Inflammatory macrophage (primary cell): ENCODE measurements at places on chromosomes 5 and 9.
A peak's percentile ranks its signal among the peaks of the same experiment; 100 is the strongest.

DNA sequence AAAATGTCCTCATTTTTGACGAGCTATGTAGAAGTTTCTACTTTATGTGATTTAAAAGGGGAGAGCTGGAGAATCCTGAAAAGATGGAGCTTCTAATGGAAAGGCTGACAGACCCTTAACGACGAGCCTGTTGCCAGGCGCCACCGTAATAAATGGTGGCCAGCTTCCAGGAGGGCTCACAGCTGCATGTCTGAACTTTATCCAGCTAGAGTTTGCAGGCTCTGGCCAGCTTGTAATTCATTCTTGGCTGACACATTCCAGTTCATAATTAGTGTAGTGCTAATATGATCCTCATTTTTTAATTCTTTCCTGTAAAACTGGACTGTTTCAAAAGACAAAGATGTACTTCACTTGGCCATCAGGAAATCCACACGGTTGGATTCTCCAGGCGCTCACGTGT is 246.7 kb downstream of the GAS1 start:
- no peak for DNase-seq

- DNase-seq: no peak
Measured at GRCh38 chr5:135454946-135455345, 2.8 kb upstream of the TIFAB start.

DNA sequence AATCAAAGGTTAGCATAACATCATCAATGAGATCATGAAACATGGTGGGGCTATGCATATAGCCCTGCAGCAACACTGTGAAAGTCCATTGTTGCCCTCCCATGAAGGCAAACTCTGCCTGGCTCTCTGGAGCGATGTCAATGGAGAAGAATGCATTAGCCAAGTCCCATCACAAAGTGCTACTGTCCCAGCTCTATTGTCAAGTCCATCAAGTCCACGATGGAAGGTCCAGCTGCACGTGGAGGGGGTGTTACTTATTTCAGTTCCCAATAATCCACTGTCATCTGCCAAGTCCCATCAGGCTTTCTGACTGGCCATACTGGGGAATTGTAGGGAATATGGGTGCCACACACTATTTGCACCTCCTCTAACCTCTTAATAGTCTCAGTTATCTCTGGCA is 10.8 kb downstream of the DMAC1 start:
- no peak for DNase-seq

- peak; percentile 48 for DNase-seq
Measured at GRCh38 chr5:151006704-151007334, 13.6 kb upstream of the GPX3 start.

- DNase-seq: no peak
Measured at GRCh38 chr5:37694867-37695266, 145.0 kb downstream of the GDNF start.

DNA sequence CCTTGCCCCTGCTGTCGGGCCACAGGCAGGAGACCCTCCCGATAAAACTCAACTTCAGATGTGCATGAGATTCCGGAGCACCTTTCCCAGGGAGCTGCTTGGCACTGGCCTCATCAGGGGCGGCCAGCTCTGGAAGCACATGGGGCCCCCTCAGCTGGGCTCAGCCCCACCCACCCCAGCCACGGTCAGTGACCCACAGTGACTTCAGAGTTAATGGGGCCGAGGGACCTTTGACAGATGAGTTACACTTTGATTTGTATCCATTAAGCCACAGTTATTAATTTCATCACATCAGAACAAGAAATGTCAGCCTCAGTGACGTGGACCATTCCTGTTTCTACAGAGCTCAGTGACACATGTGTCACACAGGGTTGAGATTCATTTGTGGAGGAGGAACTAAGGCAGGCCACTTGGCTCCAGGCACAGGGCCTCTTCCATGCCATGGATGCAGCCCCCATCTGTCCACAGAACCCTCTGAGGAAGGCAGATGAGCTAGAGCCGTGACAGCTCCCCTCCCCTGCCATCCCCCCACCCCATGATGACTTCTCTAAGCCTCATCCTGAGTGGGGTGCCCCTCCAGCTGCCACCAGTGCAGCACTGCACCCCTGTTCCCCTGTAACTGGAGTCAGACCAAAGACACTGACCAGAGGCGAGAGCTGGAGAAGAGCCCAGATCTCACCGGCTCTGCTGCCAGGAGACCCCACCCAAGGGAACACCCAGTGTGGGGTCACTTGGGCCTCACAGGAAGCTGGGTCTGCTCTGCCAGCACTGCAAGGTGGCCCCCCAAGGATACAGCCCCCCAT is 69.4 kb upstream of the ADAMTS2 start:
- no peak for DNase-seq

- DNase-seq: no peak
Measured at GRCh38 chr9:99158629-99159028, 53.7 kb downstream of the TGFBR1 start.

DNA sequence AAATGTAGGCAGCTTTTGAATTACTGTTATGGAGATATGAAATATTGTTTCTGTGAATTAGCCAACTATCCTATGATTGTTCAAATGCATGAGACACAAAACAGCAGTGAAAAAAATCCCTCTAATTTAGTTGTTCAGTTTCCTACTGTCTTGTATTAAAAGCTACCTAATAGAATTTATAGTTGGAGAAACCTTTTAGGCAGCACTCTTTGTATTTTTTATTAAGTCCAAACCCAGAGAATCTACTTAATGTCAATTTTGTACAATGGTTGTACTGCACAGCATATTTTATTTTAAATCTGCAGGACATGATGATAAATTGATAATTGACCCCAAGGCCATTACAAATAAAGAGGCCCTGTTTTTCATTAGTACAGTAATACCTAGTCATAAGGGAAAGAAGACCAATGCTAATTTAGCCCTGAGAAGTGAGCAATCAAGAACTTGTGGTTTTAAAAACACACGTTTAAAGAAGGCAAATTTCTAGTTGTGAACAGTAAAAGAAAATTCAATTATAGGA is 607.5 kb downstream of the ISL1 start:
- DNase-seq: no peak

DNA sequence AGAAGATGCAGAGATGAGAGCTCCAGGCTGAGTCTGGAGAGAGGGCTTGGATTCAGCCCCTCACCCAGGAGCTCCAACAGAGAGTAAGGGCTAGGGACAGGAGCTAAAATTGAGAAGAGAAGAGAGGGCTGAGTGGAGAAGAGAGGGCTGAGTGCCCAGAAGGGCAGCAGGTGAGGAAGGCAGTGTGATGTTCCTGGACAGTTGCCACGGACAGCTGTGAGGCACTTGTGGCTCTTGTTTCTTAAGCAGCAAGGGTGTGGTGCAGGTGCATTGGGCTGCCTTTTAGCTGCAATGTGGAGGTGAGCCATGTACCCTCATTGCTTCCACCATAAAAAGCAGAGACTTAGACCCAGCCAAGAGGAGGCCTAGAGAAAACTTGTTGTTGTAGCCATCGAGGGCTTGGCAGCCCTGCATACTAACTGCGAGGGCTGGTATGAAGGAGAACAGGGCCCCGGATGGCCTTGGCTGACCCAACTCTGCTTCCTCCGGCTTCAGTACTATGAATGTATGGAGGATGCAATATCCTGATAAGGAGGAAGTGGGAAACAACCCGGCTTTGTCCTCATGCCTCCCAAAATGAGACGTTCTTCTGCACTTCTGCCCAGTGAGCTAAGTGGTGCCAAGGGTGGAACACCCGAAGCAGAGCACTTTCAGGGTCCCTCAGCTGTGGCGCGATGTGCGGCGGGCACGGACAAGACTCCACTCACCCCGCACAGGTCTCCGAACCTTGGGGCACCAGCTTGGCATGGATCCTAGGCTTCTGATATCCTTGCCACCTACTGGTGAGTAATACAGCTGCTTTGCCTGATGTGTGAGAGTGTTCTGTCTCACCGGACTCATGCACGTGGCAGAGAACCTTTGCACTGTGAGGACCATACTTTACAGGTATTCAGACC is 65.2 kb downstream of the LRRC70 start:
- DNase-seq: no peak

- no peak for DNase-seq
Measured at GRCh38 chr5:131328536-131329285, 64.9 kb downstream of the CDC42SE2 start.

DNA sequence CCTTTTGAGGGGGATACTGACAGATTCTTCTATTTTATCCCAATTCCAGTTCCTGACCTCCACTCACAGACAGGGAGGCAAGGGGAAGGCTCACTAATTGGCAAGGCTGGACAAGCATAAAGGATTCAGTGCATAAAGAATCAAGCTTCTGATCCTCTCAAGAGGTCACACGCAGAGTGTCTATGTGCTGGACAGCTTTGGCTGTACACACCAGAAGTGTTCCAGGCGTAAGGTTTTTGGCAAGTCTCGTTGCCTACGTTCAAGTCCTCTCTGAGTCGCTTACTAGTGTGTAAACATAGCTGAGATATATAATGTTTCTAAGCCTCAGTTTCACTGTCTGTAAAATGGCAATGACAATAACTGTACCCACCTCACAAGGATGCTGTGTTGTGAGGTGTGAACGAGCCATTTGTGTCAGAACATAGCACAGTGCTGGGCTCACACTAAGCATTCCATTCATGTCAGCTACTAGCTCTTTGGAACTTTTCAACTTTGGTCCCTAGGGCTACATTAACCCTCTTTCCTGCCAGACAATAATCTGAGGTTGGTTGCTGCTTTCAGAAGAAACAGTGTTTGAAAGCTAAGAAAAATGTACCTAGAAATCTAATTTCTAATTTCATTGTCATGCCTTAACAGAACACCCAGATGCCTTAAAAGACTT is 52.1 kb downstream of the PALM2AKAP2 start:
- no peak for DNase-seq

DNA sequence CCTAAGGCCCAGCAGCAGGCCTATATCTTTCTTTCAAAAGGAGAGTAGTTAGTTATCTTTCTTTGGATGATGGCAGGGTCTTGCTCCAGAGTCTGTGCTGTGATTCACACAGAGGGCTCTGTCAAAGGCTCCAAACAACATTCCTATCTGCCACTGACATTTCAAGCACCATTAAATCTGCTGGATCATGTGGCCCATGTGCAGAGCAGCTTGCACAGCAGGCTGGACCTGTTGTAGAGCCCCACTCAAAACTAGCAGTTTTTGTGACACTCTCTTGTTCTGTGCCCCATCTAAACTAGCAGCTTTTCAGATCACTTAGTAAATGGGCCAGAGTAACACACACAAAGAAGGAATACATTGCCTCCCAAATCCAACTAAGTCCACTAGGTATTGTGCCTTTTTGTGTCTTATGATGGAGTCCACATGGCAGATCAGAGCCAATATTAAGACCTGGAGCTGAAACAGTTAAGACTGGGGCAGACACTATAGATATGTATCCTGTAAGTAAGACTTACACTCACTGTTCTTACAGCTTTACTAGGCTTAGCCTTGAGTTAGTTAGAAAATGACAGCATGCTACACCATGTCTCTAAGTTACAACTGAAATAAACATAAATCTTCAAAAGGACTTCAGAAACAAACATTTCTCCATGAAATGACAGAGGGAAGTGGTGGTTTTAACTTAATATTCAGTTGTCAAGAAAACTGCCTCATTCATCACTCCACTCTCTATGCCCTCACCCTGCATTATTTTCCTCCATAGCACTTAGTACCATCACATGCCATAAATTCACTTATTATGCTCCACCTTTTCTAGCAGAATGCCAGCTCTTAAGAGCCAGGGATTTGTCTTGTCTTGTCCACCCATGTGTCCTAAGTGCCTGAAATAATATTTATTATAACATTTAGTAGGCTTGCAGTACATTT is 400.9 kb downstream of the RAB3C start:
- DNase-seq: no peak

DNA sequence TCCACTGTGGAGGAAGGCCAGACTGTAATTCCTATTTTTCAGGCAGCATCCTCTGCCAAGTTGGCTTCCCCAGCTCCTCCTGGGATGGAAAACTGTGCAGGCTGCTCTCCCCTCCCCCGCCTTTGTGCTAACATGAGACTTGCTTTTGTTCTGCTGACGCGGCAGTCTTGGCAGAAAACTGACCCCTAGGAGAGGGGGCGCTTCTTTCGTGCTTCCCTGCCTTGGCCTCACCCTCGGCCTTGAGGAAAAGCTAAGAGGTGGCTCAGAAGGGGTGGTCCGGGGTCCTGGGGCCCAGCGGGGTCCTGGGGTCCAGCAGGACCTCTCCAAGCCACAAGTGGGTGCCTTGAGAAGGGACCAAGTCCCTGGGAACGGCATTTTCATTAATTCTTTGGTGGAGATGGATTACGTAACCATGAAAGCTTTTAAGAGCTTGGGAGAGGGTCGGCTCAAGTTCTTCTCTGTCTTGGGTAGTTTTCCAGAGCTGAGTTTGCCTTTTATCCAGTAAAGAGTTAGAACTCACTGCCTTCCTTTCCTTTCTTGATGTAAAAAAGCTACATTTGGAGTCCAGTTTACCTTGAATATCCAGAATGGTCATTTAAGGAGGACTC is 51.0 kb downstream of the SH3PXD2B start:
- DNase-seq: no peak

- no peak for DNase-seq
Measured at GRCh38 chr5:136030956-136031611, 2.3 kb downstream of the TGFBI start.
